Activated CD8-positive, alpha-beta memory T cell treated with anti-CD3 and anti-CD28 coated beads, Interleukin-2, amount 50 U/mL, for 4 hours (primary cell): ENCODE measurements at places on chromosomes 16 and 17.

- no peak for DNase-seq
Observed at GRCh38 chr16:8959921-8960787, 3.6 kb downstream of the USP7 start.

- no peak for DNase-seq
Observed at GRCh38 chr16:25895380-25895779, 203.6 kb downstream of the HS3ST4 start.

DNA sequence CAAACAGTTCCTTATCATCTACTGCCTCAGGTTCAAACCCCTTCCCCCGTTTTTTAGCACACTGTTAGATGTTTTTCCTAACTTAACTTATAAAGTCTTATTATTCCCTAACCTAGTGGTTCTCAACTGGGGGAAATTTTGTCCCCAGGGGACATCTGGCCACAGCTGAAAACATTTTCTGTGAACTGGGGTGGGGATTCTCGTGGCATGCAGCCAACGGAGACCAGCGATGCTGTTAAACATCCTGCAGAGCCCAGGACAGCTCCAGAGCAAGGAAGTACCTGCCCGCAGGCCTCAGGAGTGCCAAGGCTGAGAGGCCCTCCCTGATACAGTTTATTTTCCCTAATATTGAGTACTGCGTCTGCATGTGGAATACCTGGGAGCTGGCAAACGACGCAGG is 24.3 kb downstream of the ZCCHC14 start:
- no peak for DNase-seq

GRCh38 chr16:19601083-19601976 is 45.8 kb downstream of the VPS35L start:
- no peak for DNase-seq

GRCh38 chr17:47935961-47936360 is 5.4 kb upstream of the PNPO start:
- no peak for DNase-seq

DNA sequence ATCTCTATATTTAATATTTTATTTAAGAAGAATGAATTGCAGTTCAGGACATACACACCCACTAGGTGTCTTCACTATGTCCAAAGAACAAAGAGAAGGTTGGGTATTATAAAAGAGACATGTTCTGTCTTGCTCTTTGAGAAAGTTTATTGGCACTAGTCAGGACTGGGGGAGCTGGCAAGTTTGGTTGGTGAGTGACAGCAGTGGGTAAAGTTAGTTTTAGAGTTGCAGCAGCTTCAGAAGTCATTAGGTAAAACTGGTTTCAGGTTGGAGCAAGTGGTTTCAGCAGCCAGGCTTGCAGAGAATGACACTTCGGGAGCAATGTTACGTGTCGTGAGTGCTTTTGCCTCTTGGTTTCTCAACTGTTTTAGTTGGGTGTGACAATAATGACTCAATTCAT is 142.2 kb upstream of the HS3ST3A1 start:
- DNase-seq: no peak

DNA sequence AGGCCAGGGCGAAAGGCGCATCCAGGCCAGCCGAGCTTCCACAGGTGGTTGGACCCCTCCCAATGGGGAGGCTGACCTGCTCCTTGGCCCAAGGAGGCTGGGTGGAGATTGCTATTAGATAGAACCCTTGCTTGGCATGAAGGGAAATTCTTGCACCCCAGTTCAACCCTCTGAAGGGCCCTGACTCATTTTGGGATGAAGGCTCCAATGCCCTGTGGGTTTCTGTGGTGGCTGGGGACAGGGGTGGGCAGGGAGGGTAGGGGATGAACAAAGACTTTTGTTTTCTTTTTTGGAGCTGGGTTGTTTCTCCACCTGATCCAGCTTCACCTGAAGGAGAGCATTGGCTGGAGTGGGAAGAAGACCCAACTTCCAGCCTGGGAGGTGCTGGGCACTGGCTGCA is 16.7 kb upstream of the TBX21 start:
- no peak for DNase-seq

GRCh38 chr16:80500961-80501525 is 39.8 kb upstream of the DYNLRB2 start:
- DNase-seq: no peak

DNA sequence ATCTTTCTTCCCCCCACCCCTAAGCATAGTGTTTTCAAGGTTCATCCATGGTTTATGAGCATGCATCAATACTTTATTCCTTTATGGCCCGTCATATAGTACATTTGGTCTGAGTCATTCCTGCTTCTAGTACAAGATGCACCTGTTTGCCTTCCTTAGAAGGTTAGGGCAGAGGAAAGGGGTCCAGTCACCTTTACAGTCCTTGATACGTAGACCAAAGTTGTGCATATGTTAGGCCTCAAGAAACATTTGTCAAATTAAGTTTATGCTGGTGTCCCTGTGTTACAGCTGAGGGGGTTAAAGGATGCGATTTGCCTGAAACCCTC is 1.4 kb downstream of the CYB5D2 start:
- no peak for DNase-seq

DNA sequence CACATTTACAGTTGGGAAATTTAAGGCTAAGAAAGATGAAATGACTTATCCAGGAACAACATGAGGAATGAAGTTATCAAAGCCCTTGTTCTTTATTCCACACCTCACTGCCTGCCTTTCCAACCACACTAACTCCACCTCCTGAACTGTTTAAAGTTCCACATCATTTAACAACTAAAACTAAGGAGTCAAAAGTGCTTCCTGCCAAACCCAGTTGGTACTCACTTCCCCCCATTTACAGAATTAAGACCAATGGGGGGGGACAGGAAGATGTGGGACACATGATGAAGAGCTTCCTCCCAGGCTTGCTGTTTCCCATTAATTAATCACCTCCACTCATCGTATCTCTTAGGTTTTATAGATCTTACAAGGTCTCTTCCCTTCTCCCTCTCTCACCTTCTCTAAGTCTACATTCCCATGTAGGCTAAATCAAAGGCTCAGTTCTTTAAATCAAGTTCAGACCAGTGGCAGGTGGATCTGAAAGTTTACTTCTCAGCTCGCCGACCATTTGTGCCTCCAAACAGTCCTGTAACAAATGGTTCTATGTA is 19.2 kb upstream of the TMEM101 start:
- no peak for DNase-seq

- no peak for DNase-seq
Observed at GRCh38 chr17:69150333-69150732, 8.6 kb upstream of the ABCA6 start.
